ENCODE measurements at places on chromosomes 5 and 9. TPM values are rescaled to one million over a fixed set of nuclear protein-coding genes. Genes with fewer than 3 reads are reported as not detected.

- no peaks in the 10 kb centered on the region for H3K27me3 ChIP-seq
- no peaks in the 10 kb centered on the region for H3K4me1 ChIP-seq
- H3K27ac ChIP-seq, result no peak overlapping the region
- no peak for DNase-seq
These were observed 153.9 kb downstream of the SMC2 start for GRCh38 chr9:104247899-104248460.

- H3K4me1 ChIP-seq, result no peaks in the 10 kb centered on the region
- DNase-seq, result no peak
- H3K4me3 ChIP-seq, result no peak overlapping the region
- no peaks in the 10 kb centered on the region for H3K36me3 ChIP-seq
These were observed 272.4 kb downstream of the CDK5RAP2 start for GRCh38 chr9:120307599-120307998.

The CDH9 gene
- not detected for total RNA-seq

GRCh38 chr9:22103685-22104575 lies 94.8 kb upstream of the CDKN2B start:
- no peak overlapping the region for H3K27ac ChIP-seq
- no peaks in the 10 kb centered on the region for H3K27me3 ChIP-seq
- no peaks in the 10 kb centered on the region for H3K36me3 ChIP-seq
- DNase-seq, result no peak
- H3K4me1 ChIP-seq, result no peaks in the 10 kb centered on the region

The NIPAL4 gene
- not detected for total RNA-seq

The GABRA1 gene
- total RNA-seq, result not detected

The TMEM252 gene
- total RNA-seq, result not detected

The PDCD1LG2 gene
- total RNA-seq, result 0.51 TPM

DNA sequence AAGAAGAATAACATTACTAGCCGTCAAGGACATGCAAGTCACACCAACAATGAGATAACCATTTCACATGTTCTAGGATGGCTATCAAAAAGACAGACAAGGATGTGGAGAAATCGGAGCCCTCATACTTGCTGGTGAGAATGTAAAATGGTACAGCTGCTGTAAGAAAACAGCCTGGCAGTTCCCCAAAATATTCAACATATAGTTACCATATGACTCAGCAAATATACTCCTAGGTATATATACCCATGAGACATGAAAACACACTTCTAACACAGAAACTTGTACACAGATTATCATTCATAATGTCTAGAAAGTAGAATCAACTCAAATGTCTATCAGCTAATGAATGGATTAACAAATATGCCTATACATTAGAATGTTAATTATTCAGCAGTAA lies 105.4 kb upstream of the PCAT7 start:
- DNase-seq, result no peak
- no peak overlapping the region for H3K27ac ChIP-seq
- H3K36me3 ChIP-seq, result no peaks in the 10 kb centered on the region
- H3K4me1 ChIP-seq, result no peaks in the 10 kb centered on the region
- no peak overlapping the region for H3K4me3 ChIP-seq
- H3K27me3 ChIP-seq, result peaks cover 3% of the 10 kb centered on the region

DNA sequence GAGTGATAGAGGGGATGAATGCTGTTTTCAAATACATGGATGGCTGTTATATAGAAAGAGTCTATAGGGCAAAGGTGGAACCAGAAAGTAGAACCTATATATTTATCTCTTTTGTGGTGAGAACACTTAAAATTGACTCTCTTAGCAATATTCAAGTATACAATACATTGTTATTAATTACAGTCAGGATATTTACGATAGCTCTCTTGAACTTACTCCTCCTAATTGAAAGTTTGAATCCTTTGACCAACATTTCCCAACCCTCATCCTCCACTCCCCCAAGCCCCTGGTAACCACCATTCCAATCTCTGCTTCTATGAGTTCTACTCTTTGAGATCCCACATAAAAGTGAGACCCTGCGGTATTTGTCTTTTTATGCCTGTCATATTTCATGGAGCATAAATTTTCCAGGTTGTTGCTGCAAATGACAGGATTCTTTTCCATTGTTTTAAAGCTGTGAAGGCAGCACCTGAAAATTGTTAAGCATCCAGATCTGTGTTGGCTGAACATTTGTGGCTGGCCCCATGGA lies 41.5 kb downstream of the ALDH1A1 start:
- no peak overlapping the region for H3K27ac ChIP-seq
- DNase-seq, result no peak
- no peaks in the 10 kb centered on the region for H3K27me3 ChIP-seq
- no peak overlapping the region for H3K4me3 ChIP-seq

DNA sequence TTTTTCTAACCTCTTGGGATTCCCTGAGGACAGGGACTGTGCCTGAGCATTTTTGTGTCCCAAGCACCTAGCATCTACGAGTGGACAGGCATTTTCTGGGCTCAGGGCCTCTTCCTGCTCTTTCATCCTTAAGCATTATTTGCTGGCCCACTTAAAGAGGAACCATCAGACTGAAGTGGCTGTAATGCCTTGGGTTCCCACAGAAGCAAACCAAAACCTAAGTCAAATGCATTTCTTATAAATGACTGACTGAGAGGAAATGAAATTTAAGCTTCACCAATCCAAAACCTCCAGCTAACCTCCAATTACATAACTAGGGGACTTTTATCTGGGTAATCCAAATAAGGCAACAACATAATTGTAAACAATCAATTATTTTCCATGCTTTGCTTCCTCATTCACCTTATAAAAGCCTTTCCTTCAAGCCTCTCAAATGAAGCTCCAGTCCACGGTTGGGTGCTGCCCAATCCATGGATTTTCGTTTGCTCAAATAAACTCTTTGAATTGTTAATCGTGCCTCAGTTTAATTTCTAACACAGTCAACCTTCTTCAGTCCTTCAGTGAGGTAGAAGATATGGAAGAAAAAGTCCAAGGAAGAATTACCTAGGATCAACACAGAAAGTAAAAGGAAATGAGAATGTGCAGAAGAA lies 25.3 kb upstream of the SLC31A2 start:
- no peaks in the 10 kb centered on the region for H3K36me3 ChIP-seq
- no peaks in the 10 kb centered on the region for H3K27me3 ChIP-seq
- DNase-seq, result no peak
- no peak overlapping the region for H3K27ac ChIP-seq
- no peak overlapping the region for H3K4me3 ChIP-seq

The SPATA31E1 gene
- total RNA-seq, result not detected

- H3K4me3 ChIP-seq, result no peak overlapping the region
- no peaks in the 10 kb centered on the region for H3K4me1 ChIP-seq
- H3K36me3 ChIP-seq, result no peaks in the 10 kb centered on the region
- H3K27ac ChIP-seq, result no peak overlapping the region
- no peak for DNase-seq
- H3K27me3 ChIP-seq, result no peaks in the 10 kb centered on the region
These were observed 737.6 kb upstream of the NUDT12 start for GRCh38 chr5:104299998-104300706.

GRCh38 chr5:149280124-149280523 lies 8.5 kb downstream of the AFAP1L1 start:
- no peaks in the 10 kb centered on the region for H3K27me3 ChIP-seq
- H3K27ac ChIP-seq, result no peak overlapping the region
- H3K4me3 ChIP-seq, result no peak overlapping the region
- no peak for DNase-seq

- DNase-seq, result peak; percentile 76
- no peaks in the 10 kb centered on the region for H3K36me3 ChIP-seq
- no peaks in the 10 kb centered on the region for H3K4me1 ChIP-seq
- no peaks in the 10 kb centered on the region for H3K27me3 ChIP-seq
- no peak overlapping the region for H3K4me3 ChIP-seq
These were observed 48.2 kb upstream of the RPL26L1 start for GRCh38 chr5:172910828-172911627.

All from ovary (tissue), 10 donors.